Lung (tissue), 17 donors: ENCODE measurements at places on chromosomes 4 and X. TPM values are rescaled to one million over a fixed set of nuclear protein-coding genes. Genes with fewer than 3 reads are reported as not detected.

GRCh38 chrX:18769812-18770573, 62.5 kb downstream of the PPEF1 start:
- no peaks in the 10 kb centered on the region for H3K4me1 ChIP-seq
- no peak overlapping the region for H3K4me3 ChIP-seq
- H3K27me3 ChIP-seq: no peaks in the 10 kb centered on the region
- no peak overlapping the region for H3K27ac ChIP-seq

- H3K4me3 ChIP-seq: no peak overlapping the region
- peaks cover 9% of the 10 kb centered on the region for H3K36me3 ChIP-seq
Observed at GRCh38 chr4:169098054-169098497, 88.0 kb upstream of the CBR4 start.

DNA sequence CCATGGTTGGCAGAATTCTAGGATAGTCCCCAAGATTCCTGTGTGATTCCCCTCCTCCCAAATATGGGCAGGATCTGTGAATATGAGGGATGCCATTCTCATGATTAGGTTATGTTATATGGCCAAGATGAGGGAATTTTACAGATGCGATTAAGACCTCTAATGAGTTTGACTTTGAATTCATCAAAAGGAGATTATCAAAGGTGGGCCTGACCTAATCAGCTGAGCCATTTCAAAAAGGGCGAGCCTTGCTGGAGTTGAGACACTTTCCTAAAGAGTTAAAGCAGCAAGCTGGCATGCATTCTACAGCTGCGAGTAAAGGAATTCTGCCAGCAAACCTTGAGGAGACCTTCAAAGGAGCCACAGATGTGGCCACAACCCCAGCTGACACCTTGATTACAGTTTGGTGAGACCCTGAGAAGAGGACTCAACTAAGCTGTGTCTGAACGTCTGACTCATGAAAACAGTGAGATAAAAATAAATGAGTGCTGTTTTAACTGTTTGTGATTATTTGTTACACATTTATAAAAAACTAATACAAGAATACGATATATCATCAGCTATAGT, 31.7 kb upstream of the TMPRSS11D start:
- DNase-seq: no peak
- no peak overlapping the region for H3K27ac ChIP-seq
- H3K4me1 ChIP-seq: no peaks in the 10 kb centered on the region
- no peaks in the 10 kb centered on the region for H3K27me3 ChIP-seq
- no peak overlapping the region for H3K4me3 ChIP-seq
- no peaks in the 10 kb centered on the region for H3K36me3 ChIP-seq

- H3K4me3 ChIP-seq: no peak overlapping the region
- H3K27ac ChIP-seq: no peak overlapping the region
- no peaks in the 10 kb centered on the region for H3K36me3 ChIP-seq
- peak; percentile 8 for DNase-seq
- no peaks in the 10 kb centered on the region for H3K27me3 ChIP-seq
- H3K4me1 ChIP-seq: no peaks in the 10 kb centered on the region
Observed at GRCh38 chr4:155271557-155271956, 63.1 kb downstream of the NPY2R start.

DNA sequence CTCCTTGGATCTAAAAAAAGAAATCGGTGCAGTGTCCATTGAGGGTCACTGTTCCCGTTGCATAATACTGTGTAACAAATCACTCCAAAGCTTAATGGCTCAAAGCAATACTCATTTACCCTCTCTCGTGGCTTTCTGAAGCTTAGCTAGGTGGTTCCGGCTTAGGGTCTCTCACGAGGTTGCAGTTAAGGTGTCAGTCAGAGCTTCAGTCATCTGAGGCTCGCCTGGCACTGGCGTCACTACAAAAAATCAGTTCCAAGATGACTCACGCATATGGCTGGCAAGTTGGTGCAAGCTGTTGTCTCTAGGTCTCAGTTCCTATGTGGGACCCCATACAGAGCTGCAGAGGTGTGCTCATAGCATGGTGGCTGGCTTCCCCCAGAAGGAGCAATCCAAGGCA, 91.0 kb downstream of the BEND2 start:
- no peaks in the 10 kb centered on the region for H3K36me3 ChIP-seq
- H3K4me3 ChIP-seq: no peak overlapping the region
- no peaks in the 10 kb centered on the region for H3K27me3 ChIP-seq

GRCh38 chr4:114163051-114163450, 183.6 kb upstream of the ARSJ start:
- no peaks in the 10 kb centered on the region for H3K36me3 ChIP-seq
- no peak for DNase-seq
- no peak overlapping the region for H3K27ac ChIP-seq
- H3K27me3 ChIP-seq: no peaks in the 10 kb centered on the region
- no peaks in the 10 kb centered on the region for H3K4me1 ChIP-seq

DNA sequence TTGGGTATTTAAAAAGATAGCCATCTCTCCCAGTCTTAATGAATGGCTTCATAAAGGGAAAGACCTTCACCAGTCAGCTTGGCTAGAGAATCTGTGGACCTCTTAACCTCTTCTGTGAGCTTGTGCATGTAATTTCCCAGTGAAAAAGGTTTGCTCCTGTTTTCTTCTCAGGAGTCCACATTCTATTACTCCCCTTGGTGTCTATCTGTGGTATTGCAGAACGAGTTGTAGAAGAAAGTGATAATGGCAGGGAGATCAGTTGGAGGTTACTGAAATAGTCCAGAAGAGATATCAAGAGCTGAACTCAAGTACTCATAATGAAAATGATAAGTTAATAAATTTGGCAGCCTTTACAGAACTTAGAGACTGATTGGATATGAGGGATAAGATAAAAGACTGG, 16.5 kb upstream of the VAMP7 start:
- H3K4me1 ChIP-seq: no peaks in the 10 kb centered on the region
- H3K4me3 ChIP-seq: no peak overlapping the region
- H3K27me3 ChIP-seq: no peaks in the 10 kb centered on the region
- no peak overlapping the region for H3K27ac ChIP-seq
- DNase-seq: no peak

- no peaks in the 10 kb centered on the region for H3K4me1 ChIP-seq
- H3K36me3 ChIP-seq: no peaks in the 10 kb centered on the region
- DNase-seq: no peak
- no peaks in the 10 kb centered on the region for H3K27me3 ChIP-seq
- no peak overlapping the region for H3K4me3 ChIP-seq
- H3K27ac ChIP-seq: no peak overlapping the region
Observed at GRCh38 chr4:153026591-153027346, 90.6 kb downstream of the FHDC1 start.

- H3K4me1 ChIP-seq: peaks cover 15% of the 10 kb centered on the region
- H3K36me3 ChIP-seq: no peaks in the 10 kb centered on the region
- no peak overlapping the region for H3K27ac ChIP-seq
- H3K4me3 ChIP-seq: no peak overlapping the region
Observed at GRCh38 chr4:159206427-159206871, 103.6 kb downstream of the RAPGEF2 start.

MAGEA2 gene
- not detected for polyA plus RNA-seq

ELF4 gene
- polyA plus RNA-seq: 5.9 TPM

CLTRN gene
- polyA plus RNA-seq: 1.1 TPM

PRPS1 gene
- 34.4 TPM for polyA plus RNA-seq
